Psoas muscle (tissue), 8 donors: ENCODE measurements at places on chromosomes 11 and 22.

- DNase-seq = no peak
Observed at GRCh38 chr11:69539416-69540117, 58.1 kb downstream of the LINC01488 start.

DNA sequence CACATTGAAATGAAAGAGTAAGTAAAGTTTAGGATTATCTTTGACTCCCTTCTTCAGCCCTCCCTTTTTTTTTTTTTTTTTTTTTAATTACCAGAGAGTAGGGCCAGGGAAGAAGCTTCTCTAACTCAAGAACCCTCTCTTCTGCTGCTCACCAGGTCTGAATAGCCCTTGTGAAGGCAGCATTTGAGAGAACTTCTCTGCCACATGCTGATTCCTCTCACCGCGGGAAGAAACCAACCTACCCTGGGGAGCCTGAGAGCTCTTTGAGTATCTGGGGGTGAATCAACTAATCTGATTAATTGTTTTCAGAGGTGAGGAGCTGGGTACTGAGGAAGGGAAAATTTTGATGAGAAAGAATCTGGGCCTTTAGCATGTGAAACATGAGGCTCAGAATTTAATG is 434.5 kb upstream of the CCDC90B start:
- no peak for DNase-seq

DNA sequence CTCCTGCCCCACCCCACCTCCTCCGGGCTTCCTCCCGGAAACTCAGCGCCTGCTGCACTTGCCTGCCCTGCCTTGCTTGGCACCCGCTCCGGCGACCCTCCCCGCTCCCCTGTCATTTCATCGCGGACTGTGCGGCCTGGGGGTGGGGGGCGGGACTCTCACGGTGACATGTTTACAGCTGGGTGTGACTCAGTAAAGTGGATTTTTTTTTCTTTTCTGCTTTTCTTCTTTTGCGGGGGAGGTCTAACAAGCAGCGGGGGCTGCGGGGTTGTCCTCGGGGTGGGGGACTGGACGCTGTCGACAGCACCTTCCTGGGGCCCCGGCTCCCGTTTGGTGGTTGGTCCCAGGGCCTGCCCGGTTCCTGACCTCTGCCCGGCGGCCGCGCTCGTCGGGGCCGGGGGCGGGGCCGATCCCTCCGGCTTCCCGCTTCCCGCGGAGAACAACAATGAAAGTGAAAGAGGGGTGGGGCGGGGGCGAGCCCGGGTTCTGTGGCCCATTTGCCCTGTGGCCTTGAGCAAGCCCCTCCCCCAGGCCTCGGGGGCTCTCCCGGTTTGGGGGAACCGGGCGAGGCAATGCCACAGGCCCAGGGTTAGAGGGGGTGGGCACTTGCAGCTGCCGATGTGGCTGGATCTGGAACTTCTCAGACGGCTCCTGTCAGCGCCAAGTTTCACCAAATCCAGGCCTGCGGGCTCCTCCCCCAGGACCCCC is 975 bp upstream of the MDK start:
- DNase-seq = peak; percentile 77

- no peak for DNase-seq
Observed at GRCh38 chr11:97048481-97048880, 658.7 kb downstream of the JRKL start.

GRCh38 chr11:85685820-85686459 is at the start of gene CCDC89:
TSS of gene CCDC89 (minus strand) at chr11:85686195. CDS start at chr11:85686130, 65 bp downstream.
- peak; percentile 66 for DNase-seq

- DNase-seq = no peak
Observed at GRCh38 chr11:73480677-73481076, 104.5 kb downstream of the RELT start.

GRCh38 chr11:8098361-8098760 is 17.4 kb downstream of the TUB start:
- DNase-seq = no peak

GRCh38 chr11:131694526-131695424 is 324.4 kb downstream of the NTM start:
- peak; percentile 86 for DNase-seq

DNA sequence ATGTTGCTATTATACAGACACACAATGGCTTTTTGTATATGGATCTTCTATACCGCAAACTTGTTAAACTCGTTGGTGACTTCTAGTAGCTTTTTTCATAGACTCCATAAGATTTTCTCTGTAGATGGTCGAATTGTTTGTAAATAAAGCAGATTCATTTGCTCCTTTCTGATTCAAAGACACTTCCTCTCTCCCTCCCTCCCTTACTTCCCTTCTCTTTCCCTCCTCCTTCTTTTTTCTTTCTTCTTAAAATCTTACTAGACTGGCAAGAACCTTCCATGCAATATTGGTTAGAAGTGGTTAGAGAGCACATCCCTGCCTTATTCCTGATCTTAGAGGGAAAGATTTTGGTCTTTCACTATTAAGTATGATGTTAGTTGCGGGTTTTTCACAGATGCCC is 36.4 kb downstream of the MYEOV start:
- DNase-seq = no peak

GRCh38 chr11:85643191-85643614 is 4.6 kb upstream of the TMEM126A start:
- no peak for DNase-seq

GRCh38 chr11:119739021-119739703 is 10.2 kb upstream of the NECTIN1 start:
- no peak for DNase-seq

DNA sequence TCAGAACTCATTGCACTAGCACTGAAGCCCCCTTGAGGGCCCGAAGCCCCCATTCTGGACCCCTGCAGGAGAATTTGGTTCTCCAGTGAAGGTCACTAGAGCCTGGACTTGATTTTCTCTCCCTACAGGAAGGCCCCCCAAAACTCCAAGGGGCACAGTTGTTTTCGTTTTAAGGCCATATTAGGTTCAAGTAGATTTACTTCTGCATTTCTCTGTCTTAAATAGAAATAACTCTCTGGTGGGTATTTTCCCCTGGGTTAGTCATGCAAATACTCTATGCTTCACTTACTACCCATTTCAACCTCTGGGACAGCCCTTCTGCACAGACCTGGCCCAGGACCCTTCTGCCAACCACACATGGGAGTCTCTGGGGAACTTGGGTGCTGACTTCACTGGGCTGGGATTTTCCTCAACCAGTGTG is 41.6 kb downstream of the WEE1 start:
- DNase-seq = no peak

GRCh38 chr11:84901991-84902390 is 725.2 kb downstream of the DLG2 start:
- DNase-seq = no peak

DNA sequence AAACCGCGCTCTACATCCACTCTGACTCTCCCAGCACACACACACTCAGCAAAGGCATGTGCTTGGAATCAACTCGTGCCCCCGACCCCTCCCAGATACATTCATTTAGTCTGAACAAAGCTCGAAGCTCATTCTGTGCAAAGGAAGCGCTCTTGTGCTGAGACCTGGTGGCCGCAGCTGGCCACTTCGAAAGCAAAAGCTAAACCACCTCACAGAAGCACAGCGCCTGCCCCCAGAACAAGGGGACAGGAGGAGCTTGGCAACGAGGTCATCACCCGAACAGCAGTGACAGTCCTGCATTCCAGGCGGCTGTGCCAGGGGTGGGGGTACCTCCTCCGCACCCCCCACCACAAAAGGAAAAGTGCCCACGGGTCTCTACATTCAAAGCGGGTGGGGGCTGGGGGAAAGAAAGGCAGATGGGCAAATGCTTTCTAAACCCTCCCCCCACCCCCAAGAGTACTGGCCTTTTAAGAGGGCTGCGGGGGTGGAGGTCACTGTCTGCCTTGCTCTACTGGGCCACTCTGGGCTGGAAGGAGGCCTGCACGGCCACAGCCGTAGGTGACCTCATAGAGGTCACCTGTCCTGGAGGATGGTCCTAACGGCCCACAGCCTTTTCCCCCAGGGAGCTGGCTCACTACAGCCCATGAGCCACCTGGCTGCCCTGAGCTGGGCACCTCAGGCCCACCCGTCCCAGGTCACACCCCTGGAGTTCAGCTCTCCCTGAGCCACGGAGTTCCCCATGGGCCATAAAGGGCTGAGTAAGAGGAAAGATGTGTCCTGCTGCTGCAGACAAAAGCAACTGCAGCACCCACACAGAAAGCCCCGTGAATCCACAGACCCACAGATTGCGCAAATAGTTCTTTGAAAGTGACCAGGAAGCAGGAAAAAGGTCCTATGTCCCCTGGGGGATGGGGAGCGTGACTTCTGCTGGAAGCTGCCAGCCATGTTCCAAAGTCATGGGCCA is 21.3 kb downstream of the CBX7 start:
- DNase-seq = no peak

GRCh38 chr11:8225589-8226036 is 38.1 kb downstream of the LMO1 start:
- peak; percentile 67 for DNase-seq

DNA sequence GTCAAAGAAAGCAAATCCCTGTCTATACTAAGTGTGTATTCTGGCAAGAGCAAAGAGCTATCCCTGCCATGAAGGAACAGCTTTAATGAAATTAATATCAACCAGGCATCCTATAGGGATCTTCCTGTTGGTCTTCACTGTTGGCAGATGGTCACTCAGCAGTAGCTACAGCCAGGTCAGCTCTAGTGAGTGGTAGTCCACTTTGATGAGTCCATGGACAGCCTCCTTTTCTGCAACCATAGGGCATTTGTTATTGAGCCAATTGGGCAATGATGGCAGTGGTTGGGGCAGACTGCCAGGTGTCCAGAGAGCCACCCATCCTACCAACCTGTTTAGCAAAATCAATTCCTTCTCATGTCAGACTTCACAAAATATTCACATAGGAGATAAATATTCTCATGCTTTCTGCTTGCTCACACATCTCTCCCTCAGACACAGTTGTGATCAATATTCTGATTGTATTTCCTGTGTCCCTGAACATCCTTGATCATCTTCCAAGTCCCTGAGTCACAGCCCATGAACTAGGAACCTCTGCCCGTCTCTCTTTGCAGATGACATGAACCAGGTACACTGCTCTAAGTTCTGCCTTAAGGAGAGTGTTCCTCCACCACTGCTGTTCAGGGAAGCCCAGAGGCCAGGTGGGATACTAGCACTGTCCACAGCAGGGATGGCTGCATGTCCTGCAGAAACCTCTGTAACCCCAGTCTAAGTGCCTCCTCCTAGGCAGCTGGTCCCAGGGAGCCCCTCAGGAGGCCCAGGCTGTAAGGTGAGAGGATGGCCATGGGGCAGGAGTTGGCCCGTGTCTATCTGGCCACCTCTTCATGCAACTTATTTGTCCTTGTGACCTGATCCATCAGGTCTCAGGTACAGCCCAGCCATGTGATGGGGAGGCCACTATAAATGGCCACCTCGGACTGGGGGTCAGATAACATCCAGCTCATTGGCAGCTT is 74.2 kb upstream of the IGLL5 start:
- DNase-seq = no peak

GRCh38 chr11:110856996-110857812 is 145.0 kb upstream of the ARHGAP20 start:
- DNase-seq = no peak
